ENCODE measurements at places on chromosomes 3 and 15.
A peak's percentile ranks its signal among the peaks of the same experiment; 100 is the strongest.

- DNase-seq: no peak
Observed at GRCh38 chr3:5690904-5691532, 503.5 kb downstream of the EDEM1 start.

GRCh38 chr3:99647081-99647480 is 8.7 kb downstream of the COL8A1 start:
- DNase-seq: no peak

GRCh38 chr3:177279118-177279815 is 82.0 kb upstream of the TBL1XR1 start:
- no peak for DNase-seq

GRCh38 chr3:87037652-87038051 is 46.7 kb upstream of the VGLL3 start:
- DNase-seq: no peak

DNA sequence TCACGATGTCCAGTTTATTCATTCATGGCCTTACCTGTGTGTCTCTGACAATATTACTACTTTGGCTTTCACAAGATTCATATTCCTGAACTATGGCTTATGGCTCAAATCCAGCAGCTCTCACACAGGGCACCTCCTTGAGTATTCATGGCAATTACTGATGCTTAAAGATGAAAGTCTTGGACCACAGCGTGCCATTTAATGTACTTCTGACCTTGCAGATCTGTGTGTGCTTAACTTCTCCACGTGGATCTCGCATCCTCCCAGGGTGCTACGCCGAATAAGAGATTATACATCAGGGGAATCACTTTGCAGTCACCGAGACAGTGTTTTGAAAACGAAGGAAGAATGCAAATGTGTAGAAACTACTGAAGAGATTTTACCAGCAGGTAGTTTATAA is 147.5 kb downstream of the TNIK start:
- DNase-seq: no peak

DNA sequence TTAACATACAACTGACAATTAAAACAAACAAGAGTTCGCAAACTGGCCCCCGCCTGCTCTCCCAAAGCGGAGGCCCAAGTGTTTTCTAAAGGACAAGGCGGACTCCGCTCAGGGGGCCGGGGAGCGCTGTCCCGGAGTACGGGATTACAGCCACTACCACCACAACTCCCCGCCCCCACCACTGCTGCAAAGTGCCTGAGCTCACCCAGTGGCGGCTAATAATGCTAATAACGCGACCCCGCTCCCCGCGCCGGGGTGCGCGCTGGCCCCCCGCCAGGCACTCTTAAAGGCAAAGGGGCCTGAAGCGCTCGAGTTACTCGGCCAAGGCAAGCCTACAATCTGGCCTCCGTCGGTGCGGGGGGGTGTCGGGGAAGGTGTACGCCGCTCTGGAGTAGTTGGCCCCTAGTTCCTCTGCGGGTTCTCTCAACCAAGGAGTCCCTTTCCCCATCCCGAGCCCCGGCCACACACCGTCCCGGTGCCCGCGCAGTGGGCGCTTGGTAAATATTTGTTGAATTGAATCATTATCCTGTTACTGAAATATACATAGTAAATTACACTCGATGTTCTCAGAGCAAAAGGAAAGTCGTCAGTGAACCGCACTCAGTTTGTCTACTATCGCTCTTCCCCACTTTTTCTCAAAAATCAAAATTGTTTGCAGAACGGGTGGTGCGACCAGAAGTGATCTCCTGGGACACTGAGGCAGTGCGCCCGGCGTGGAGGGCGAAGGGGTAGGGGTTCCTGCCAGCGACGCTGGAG is 827 bp downstream of the WNT5A start:
- DNase-seq: peak; percentile 27

GRCh38 chr3:98501270-98501669 is 3.8 kb downstream of the OR5K2 start:
- no peak for DNase-seq

DNA sequence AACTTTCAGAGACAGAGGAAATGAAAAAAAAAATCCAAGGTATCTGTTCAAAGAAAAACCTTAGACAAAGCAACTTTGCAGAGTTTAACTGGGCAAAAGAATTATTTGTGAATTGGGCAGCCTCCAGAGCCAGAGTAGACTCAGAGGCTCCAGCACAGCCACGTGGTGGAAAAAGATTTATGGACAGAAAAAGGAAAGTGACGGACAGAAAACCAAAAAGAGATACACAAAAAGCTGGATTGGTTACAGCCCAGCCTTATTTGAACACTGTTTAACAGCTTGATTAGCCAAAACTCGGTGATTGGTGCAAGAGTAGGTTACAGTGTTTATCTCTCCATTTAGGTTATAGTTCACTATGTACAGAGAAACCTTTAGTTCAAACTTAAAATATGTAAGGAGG is 23.7 kb upstream of the GPD1L start:
- DNase-seq: no peak

Data from cerebellum (tissue), 4 donors.